CD4-positive, alpha-beta memory T cell (primary cell): ENCODE measurements at places on chromosomes 7 and 10. TPM values are rescaled to one million over a fixed set of nuclear protein-coding genes. Genes with fewer than 3 reads are reported as not detected.

DNA sequence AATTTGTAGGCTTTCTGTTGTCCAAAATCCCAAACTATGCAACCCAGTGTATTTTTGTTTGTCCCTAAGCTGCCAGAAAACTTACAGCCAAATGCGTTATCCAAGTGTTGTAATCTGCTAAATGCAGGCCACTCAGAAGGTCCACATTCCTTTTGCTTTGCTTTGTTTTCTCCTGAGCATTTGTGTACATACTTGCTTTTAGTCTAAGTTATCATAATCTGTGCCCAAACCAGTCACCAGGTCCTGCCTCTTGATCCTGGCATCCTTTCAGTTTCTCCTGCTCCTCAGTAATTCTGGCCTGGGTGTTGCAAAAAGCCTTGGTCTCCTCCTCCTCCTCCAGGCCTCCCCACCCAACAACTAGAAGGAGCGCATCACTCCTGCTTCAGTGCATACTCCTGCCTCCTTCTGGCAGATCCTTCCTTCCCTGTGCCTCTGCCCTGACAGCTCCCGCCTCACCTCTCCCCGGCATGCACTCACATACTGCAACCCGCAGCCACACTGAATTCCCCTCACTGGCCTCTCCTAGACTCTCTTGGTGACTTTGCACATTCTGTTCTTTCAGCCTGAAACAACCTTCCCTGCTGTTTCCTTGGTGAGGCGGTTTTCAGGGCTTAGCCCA is 2.3 kb downstream of the DENND2A start:
- no peak for DNase-seq

- no peak for DNase-seq
Measured at GRCh38 chr7:6107924-6108323, 76.7 kb downstream of the ANKRD61 start.

- DNase-seq: no peak
Measured at GRCh38 chr7:128448751-128449302, 6.9 kb upstream of the HILPDA start.

DNA sequence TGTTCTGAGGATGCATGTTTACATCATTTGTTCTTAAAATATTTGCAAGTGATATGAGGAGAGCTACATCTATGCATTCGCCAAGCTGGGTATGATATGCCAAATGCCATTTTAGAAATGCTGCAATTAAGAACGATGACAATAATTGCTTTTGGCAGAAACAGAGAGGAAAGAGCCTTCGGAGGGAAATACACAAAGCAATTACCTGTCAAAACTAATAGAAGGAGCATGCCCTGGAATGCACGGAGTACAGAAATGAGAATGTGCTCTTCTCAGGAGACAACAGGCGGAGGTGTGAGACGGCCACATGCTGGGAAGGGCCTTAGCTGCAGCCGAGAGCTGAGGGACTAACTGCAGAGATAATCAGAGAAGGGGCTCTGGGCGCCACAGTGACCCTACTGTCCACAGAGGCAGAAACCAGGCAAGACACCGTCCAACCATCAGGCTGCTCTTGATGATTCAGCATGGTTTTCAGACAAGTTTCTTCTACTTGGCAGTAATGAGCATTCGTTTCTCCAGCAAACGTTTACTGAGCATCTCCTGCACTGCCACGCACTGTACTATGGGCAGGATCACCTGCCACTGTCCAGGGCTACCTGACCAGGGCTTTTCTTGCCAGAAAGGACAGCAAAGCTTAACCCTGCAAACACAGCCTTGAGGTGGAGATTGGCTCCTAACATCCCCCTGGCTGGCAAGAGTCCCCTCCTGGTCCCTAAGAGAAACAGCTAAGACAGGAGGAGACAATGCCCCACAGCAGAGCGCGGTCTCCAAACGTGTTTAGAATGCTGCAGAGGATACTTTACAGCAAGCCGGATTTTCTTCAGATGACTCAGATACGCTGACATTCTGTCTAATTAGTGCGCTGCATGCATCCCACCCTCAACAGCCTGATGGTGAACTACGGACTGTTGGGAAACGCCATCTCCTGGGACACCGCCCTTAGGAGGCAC is 18.1 kb downstream of the VIPR2 start:
- no peak for DNase-seq

GRCh38 chr10:2296179-2296891 is 559.0 kb upstream of the ADARB2 start:
- no peak for DNase-seq

DNA sequence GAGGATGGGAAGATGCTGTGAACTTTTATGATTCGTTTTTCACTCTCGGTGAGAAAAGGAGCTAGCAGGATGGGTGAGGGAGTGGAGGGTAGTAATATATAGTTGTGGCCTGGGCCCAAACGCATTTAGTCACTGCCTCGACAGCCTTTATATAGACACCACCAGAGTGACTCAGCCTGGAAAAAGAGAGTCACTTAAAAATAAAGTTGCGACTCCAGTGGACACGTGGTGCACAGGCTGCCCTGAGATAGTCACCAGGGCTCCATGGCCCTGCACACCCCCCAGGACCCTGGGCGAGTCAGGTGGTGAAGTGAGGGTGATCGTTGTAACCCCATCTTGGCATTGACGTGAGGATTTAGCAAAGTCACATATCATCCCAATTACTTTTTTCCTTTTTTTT is 106.7 kb downstream of the CUX1 start:
- DNase-seq: no peak

DNA sequence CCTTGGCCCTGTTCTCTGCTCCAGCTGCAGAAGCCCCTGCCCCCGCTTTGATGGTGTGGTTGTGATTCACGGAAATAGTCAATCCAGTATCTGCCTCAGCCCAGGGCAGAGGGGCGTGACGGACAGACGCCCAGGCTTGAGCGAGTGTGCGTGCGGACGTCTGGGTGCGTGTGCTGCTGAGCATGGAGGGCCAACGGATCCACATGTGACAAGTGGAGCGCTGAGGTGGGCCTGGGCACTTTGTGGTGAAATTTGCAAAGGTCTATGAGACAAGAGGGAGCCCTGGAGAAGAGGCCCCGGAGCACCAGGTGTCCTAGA is 94.4 kb downstream of the WDR37 start:
- DNase-seq: no peak

ZFYVE27 gene
- 64.5 TPM for total RNA-seq

OR2A42 gene
- not detected for total RNA-seq
